ENCODE measurements at places on chromosomes 12 and 14.

DNA sequence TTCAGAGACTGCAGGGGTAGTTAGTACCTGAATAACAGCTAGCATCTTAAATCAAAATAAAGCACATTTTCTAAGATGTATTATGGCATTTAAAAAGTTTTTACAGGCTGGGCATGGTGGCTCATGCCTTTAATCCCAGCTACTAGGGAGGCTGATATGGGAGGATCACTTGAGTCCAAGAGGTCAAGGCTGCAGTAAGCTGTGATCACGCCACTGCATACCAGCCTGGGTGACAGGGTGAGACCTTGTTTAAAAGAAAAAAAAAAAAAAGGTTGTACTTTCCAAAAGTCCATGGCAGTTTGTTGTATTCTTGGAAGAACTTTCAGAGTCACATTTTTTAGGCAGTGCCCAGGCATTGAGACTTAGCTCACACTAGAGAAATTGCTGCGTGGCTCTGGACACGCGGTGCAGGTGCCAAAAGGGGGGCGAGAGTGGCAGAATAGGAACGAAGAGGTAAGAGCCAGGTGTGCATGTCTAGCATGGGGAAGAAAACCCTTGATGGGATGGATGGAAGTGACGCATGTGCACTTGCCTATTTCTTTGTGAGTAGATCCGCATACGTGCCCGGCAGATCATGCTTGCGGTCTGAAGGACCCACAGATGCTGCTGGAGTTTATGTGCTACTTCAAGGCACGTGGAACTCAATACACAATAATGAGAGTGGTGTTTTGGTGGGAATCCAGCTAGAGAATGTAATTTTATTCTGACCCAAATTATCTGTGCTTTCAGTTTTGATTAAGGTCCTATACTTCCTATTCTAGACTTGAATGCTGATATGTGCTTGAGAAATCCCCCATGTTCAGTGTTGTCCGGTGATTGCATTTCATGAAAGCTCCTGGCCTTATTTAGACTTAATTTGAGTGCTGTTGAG, 11.9 kb downstream of the ANKRD13A start:
- no peak for DNase-seq

DNA sequence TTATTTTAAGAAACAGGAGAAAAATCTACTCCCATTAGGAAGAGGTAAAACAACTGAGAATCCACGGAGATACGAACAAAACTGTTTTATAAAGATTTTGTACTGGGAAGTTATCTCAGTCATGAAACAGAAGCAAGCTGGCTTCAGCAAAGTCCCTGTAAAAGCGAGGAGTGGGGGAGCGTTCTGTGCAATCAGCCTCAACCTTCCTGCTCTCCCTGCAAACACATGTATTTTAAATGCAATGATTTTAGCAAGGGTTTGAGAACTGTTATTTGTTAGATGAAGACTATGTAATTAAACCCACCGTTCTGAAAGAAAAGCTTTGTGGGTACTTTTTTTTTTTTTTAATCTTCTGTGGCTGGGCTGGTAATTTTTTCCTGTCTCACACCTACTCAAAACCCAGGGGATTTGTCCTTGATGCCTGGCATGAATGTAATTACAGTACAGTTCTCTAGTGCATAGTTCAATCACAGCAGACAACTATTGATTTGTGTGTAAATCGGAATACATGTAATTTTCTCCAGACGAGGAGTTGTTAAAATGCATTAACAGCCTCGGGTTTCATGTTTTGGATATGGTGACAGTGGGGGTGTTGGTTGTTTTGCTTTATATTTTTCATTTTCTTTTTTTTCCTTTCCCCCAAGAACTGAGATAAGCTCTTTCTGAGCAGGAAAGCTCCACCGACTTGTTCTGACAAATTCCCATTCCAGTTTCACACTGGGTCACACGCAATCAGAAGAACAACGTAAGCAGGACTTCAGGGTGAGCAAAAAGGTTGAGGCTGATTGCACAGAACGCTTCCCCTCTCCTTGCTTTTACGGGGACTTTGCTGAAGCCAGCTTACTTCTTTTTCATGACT, 153.6 kb downstream of the PHLDA1 start:
- peak; percentile 54 for DNase-seq

- no peak for DNase-seq
Observed at GRCh38 chr12:3173008-3173553, 95.9 kb downstream of the TSPAN9 start.

- peak; percentile 20 for DNase-seq
Observed at GRCh38 chr14:36652542-36653201, 9.0 kb upstream of the PAX9 start.

DNA sequence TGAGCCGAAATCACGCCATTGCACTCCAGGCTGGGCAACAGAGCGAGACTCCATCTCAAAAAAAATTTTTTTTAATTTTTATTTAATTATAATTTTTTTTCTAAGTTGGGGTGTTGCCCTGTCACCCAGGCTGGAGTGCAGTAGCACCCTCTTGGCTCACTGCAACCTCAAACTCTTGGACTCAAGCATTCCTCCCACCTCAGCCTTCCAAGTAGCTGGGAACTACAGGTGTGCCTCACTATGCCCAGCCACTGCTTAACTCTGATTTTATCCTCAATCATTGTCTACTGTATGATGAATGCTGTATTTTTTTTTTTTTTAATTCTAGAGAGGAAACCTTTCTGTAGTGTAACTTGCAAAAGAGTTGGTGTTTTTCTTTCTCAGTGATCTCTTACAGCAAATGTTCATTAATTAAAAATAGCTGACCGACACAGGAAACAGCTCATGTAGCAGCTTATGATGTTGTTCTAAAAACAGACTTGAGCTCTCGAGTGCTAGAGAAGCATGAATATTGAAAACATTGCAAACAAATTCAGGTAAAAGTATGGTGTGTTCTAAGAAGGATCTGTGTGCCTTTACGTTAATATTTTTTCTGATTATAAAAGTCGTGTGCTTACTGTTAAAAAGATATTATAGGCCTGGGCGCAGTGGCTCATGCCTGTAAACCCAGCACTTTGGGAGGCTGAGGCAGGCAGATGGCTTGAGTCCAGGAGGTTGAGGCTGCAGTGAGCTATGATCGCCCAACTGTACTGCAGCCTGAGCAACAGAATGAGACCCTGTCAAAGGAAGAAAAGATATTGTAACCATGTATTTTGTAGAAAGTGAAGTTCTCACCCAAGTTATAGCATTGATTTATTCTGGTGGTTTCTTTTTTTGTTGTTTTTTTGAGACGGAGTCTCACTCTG, 68.9 kb downstream of the FGD4 start:
- DNase-seq: no peak

DNA sequence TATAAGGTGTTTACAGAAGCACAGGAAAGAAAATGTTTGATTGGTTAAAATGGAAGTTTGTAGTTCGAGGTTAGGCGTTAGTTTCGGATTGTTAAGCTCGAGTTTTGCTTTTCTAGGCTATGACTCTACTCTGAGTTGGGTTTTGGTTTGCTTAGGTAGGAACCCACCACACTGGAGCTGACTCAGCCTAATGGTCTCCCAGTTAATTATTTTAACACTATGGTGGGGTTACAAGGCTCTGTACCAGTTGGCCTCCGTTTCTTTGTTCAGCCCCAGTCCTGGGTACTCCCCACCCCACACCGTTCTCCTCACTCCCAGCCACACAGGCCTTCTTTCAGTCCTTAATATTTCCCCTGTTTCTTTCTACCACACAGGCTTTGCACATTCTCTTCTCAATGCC, 583.9 kb downstream of the NRXN3 start:
- no peak for DNase-seq

DNA sequence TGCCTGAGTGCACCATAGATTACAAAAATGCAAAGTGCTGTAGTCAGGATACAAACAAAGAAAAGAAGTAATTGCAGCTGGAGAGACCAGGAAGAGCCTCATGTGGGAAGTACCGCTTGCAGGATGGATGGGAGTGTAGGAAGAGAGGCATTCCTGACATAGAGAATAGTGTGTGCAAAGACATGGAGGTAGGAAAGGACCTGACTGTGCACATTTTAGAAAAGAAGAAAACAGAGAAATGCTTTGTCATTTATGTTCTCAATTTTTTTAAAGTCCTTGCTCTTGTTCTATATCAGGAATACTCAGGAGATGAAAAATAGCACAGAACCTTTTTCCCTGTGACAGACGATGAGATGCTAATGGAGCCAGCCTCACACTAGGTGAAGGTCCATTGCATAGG, 358.7 kb upstream of the TMPO start:
- DNase-seq: no peak

GRCh38 chr12:83807871-83808270, 1104.7 kb downstream of the SLC6A15 start:
- DNase-seq: no peak

DNA sequence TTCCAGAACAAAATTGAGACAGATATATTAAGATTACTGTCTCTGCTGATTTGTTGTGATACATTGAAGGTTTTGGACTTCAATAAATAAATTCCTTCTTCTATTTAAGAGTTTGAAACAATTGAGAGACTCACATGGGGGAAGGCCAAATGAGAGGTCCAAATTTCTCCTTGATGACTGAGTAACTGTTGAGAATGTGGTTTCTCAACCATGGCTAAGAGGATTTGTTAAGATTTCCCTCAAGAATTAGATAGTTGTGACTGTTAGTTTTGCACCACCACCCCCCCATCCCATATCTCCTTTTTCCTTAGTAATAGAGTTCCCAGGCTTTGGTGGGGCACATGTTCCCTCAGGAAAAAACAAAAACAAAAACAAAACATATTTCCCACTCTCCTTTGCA, 47.7 kb upstream of the IGF1 start:
- DNase-seq: no peak

GRCh38 chr12:79006306-79006705, 141.7 kb downstream of the SYT1 start:
- no peak for DNase-seq

GRCh38 chr12:70971001-70971794, 50.7 kb upstream of the PTPRR start:
- DNase-seq: peak; percentile 42

DNA sequence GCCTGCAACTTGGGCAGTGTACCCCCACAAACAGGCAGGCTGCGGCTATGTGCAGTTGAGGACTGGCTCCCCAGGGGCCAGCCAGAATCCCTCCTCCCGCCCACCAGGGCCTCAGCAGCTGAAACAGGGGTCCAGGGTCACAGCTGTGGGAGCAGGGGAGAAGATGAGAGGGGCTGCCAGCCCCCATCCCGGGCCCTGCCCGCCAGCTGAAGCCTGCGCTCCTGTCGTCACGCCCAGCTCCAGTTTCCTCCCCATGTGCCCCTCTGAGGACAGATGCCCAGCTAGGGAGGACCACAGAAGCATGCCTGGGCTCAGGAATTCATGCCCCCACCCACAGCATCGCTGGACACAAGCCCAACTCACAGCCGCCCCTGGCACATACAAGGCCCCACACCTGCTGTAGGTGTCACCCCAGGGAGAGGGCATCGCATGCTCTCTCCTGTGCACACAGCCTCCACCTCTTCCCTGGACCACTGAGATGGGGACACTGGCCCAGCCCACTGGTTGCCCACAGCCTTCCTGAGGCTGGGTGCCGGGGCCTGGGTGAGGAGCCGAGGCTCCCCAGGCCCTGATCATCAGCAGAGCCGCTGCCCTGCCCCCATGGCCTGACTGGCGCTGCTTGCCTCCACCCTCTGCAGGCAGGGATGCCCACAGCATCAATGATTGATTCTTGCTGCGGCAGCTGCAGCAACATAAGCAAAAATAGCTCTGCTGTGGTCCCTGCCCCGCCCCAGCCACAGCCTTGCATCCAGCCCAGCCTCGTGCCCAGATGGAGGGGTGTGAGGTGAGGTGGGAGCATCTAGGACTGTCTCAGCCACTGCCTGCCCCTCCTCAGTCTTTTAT, 3.7 kb upstream of the CLBA1 start:
- no peak for DNase-seq

GRCh38 chr12:47935184-47935583, 28.2 kb upstream of the TMEM106C start:
- DNase-seq: peak; percentile 48

GRCh38 chr14:67444395-67444794, 32.4 kb upstream of the PLEK2 start:
- no peak for DNase-seq

GRCh38 chr12:43060742-43061141, 471.2 kb upstream of the PRICKLE1 start:
- peak; percentile 59 for DNase-seq

GRCh38 chr12:128649902-128650301, 173.9 kb downstream of the SLC15A4 start:
- no peak for DNase-seq

- no peak for DNase-seq
Observed at GRCh38 chr12:90995010-90995409, 9.8 kb downstream of the EPYC start.

- no peak for DNase-seq
Observed at GRCh38 chr12:8665759-8666158, 3.1 kb upstream of the MFAP5 start.

- no peak for DNase-seq
Observed at GRCh38 chr14:99990268-99991170, 74.7 kb upstream of the EVL start.

DNA sequence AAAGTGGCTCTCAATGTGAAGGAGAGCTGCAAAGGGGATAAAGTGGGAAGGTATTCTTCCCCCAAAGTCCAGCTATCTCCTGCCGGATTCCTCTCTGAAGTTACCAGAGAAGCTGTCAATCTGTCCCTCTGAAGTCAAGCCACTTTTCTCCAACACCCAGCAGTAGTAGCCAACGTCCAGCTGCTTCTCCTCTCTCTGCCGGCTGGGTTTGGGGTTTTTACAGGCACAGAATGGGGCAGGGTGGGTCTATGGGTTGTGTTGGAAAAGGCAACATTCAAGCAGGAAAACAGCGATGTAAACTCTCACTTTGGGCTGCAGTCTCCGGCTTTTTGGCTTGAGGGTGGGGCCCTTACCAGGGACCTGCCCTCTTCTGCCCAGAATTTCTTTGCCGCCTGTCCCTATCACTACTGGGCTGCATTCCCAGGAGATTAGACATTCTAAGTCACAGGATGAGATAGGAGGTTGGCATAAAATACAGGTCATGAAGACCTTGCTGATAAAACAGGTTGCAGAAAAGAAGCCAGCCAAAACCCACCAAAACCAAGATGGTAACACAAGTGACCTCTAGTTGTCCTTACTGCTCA, 16.3 kb downstream of the CAPZA3 start:
- DNase-seq: no peak

GRCh38 chr12:99157946-99158345, 489.6 kb upstream of the GARIN6 start:
- no peak for DNase-seq

- no peak for DNase-seq
Observed at GRCh38 chr12:67780580-67781084, 132.1 kb downstream of the DYRK2 start.

GRCh38 chr12:116697305-116697704, 40.6 kb downstream of the SPRING1 start:
- peak; percentile 65 for DNase-seq

GRCh38 chr12:4909734-4910501, at the start of gene KCNA1:
Gene KCNA1, plus strand, starts transcription at chr12:4909905. Its CDS starts 1,474 bp downstream, at chr12:4911379.
- DNase-seq: peak; percentile 75

- DNase-seq: no peak
Observed at GRCh38 chr12:6524648-6525047, 9.7 kb upstream of the GAPDH start.

- DNase-seq: no peak
Observed at GRCh38 chr12:103751171-103751570, 89.9 kb downstream of the NT5DC3 start.

- DNase-seq: no peak
Observed at GRCh38 chr14:24279301-24280186, 8.1 kb upstream of the RABGGTA start.

Measured in eye (tissue), 1 donor.